ENCODE measurements at places on chromosomes 5 and 9. TPM values are rescaled to one million over a fixed set of nuclear protein-coding genes. Genes with fewer than 3 reads are reported as not detected.

DNA sequence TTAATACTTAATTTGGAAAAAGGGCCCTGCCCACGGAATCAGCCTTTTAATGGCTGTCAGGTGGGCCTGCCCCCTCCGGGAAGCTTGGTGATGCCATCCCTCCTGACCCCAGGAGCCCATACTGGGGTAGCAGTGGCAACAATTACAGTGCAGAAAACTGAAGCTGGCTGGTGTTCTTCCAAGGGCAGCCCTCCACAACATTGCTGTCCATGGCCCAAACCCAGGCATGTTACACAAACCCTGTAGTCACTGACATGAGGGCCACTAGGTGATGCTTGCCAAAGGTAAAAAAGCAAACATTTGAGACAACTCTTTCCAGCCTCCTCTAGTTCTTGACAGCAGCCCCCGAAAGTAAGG is 150.1 kb upstream of the LHFPL2 start:
- no peak for DNase-seq

TMEM245 gene
- 42.1 TPM for total RNA-seq

CTNNA1 gene
- total RNA-seq = 302 TPM

IL13 gene
- total RNA-seq = not detected

FRRS1L gene
- 2.2 TPM for total RNA-seq

SLC23A1 gene
- not detected for total RNA-seq

DNA sequence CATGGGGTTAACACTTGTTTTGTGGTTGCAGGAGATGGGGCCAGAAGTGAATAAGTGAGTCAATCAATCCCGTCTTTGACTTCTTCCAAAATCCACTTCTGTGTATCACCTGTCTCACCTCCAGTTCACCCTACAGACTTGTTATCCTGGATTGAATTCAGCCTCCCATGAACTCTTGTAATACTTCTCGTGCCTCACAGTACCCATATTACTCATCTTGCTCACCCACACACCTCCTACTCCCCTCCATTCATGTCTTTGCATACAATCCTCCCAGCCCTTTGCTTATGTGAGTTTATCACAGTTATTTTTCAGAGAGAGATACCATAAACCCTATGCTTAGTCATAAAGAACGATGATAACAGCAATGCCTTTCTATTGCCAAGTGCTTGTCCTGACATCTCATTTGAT is 52.9 kb upstream of the PAPPA start:
- DNase-seq = no peak

DNA sequence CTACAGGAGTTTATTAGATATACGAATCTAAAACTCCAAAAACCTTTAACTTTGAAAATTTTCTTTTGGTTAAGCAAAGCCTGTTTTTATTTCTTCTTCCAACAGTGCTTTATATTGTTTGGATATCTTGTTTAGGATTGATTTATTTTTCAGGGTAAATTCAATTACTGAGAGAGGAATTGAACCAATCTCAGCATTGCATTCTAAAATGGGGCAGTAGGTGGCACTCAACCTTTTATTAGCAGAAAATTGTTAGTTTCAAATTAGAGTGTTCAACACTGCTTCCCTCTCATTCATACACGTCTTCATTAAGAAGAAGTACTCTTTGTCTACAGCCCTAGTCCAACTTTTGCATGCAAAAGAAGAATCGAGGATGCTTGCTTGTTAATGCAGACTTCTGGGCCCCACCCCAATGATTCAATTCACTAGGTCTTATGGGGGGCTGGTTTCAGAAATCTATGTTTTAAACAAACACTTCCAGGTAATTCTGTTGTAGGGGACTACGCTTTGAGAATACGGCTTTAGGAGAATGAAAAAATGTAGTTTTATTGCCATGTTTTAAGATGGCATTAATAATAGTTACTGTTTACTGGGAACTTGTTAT is 26.6 kb downstream of the MRPL22 start:
- no peak for DNase-seq

DNA sequence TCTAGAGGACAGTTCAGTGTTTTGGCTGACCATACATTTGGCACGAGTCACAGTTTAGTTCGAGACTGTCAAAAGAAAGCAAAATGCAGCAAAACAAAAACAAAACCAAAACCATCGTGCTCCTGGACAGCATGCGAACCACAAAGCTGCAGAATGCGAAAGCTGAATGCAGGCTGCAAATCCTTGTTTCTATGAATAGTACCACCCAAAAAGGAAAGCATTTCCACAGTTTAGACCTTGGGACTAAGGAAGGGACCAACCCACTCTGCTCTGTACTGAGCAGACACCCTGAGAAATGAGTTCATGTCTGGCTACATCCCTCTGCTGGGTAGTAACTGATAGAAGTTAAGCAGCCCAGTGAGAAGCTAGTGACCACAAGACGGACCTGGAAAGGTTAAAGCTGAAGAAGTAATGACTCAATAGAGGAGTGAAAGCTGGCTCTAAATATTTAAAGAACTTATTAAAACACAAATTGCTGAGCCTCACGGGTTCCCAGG is 3.9 kb downstream of the GCNT4 start:
- no peak for DNase-seq

DNA sequence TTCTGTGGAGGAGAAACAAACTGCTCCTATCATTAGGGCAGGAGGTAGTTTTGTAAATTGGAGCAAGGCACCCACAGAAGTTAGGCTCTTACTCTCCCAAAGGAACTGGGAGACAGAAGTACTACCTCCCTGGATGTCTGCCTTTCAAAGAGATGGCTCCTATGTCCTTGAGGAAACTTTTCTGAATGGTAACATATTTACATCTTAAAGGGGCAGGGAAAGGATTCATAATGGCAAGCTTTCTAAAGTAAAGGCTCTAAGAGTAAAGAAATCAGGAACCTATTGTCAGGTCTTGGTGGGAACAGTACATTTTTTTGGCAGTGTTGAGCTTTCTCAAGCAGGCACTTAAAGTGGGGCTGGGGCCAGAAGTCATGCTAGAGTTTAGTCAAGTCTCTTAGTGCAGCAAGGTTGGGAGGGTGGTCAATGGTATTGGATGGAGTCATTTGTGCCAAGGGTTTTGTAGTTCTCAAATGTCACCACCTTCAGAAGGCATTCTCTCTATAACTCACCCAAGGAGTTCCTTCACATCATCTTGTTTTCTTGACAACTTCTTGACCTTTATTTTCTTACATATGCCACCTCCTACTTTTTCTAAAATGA is 26.3 kb upstream of the NDFIP1 start:
- no peak for DNase-seq

GRCh38 chr5:29042152-29042551 is 2003.8 kb upstream of the CDH9 start:
- DNase-seq = no peak
